ENCODE measurements at places on chromosomes 4 and X. TPM values are rescaled to one million over a fixed set of nuclear protein-coding genes. Genes with fewer than 3 reads are reported as not detected.

Gene EDA2R
- total RNA-seq: 22.8 TPM

Gene SLC9B2
- 16.3 TPM for total RNA-seq

Gene ARMCX6
- total RNA-seq: 38.0 TPM

Gene IQCM
- not detected for total RNA-seq

Gene FGD1
- 5.5 TPM for total RNA-seq

Gene FBXL5
- 109 TPM for total RNA-seq

Gene ZNF280C
- total RNA-seq: 5.1 TPM

Gene STBD1
- total RNA-seq: 11.7 TPM

Gene NAA11
- not detected for total RNA-seq

Gene ADH1B
- total RNA-seq: not detected

Gene C4orf50
- total RNA-seq: not detected

Gene EGF
- total RNA-seq: 4.7 TPM

DNA sequence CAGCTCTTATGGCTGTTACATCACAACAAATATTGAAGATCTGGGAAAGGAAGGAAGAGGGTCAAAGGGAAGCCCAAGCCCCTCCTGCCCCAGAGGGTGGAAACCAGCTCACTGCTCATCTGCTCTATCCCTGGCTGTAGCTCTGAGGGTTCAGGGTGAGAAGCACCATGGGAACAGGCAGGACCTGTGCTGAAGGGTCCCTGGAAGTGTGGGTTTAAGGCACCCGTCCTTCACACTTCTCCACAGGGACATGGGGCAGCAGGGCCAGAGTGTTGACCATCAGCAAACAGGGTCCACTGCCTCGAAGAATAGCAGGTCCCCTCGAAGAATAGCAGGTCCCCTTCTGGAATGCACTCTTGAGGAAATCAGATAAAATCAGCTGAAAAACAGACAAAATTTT, 4.4 kb downstream of the RTL5 start:
- no peak for DNase-seq

DNA sequence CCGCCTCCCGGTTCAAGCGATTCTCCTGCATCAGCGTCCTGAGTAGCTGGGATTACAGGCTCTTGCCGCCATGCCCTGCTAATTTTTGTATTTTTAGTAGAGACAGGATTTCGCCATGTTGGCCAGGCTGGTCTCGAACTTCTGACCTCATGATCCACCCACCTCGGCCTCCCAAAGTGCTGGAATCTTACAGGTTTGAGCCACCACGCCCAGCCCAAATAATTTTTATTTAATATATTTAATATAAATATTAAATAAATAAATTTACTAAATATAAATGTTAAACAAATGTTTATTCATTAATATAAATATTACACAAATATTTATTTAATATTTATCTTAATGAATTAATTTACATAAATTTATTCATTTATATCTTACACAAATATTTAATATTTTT, 120.2 kb downstream of the SHOX start:
- no peak for DNase-seq

GRCh38 chr4:138392751-138393308, 150.7 kb upstream of the SLC7A11 start:
- DNase-seq: no peak

GRCh38 chr4:117293784-117294183, 208.4 kb upstream of the TRAM1L1 start:
- DNase-seq: peak; percentile 10

- DNase-seq: peak; percentile 3
Measured at GRCh38 chr4:16626945-16627344, 271.5 kb downstream of the LDB2 start.

- DNase-seq: no peak
Measured at GRCh38 chrX:37834937-37835336, 12.4 kb downstream of the DYNLT3 start.

DNA sequence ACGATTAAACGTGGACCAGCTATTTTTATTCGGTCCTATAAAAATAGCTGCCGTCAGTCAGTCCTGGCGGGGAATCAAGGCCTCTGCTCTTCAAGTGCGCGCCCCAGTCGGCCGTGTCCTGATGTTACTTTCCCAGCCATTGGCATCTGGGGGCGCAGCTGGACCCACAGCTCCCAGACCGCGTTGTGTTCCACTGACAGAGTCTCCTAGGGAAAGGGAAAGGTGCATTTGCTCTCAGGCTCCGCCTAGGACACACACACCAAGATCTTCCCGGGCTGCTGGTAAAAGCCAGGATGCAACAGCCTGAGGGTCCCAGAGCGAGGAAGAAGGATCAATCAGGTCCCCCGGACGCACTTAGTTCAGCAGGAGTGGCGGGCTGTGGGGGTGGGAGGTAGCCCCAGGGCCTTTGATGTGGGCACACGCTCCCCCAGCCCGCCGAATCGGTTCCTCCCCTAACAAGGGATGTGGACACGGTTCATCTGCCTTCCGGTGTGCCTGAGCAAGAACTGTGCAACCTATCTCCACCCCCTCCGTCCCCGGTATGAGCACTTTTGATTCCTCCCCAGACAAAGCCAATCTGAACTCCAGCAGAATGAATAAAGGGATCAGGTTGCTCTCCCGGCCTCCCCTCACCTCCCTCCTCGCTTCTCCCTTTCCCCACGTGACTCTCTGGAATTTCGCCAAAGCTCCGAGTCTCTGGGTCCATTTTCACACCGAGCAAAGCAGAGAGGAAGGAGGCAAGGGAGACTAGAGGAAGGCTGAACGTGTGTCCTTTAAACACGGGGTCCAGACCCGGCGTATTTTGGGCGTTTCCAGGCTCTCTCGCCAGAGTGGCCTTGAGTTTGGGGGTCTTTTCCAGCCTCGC, 626 bp upstream of the FRAS1 start:
- peak; percentile 83 for DNase-seq

DNA sequence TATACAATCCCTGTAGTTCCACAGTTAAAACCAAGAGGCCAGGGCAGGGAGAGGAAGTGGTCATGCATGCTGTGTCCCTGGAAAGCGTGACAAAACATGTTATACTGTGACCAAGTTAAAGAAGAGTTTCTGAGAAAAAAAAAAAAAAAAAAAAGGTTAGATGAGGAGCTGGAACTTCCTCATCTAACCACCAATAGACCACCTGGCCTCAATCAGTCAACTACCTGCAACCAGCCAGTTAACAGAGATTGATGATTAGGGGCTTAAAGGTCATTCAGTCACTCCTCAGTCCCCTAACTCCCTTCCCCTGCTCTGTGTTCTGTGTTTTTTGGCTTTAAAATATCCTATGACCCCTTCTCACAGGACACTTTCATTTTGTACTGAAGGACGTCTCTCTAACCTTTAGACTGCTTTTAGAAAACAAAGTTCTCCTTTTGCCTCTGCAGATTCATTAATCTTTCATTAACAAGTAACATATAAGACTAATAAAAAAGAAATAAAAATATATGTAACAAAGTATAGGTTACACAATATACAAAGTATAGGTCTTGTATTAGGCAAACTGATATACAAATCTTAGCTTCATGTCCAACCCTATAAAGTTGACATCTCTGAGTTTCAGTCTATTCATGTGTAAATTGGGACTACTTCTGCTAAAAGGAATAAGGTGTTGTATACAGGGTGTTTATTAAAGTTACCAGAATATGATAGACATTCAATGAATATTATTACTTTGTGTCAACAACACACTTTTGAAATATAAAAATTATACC, 179.1 kb upstream of the NDST4 start:
- no peak for DNase-seq

GRCh38 chrX:64427281-64427680, 32.0 kb upstream of the MTMR8 start:
- DNase-seq: no peak

DNA sequence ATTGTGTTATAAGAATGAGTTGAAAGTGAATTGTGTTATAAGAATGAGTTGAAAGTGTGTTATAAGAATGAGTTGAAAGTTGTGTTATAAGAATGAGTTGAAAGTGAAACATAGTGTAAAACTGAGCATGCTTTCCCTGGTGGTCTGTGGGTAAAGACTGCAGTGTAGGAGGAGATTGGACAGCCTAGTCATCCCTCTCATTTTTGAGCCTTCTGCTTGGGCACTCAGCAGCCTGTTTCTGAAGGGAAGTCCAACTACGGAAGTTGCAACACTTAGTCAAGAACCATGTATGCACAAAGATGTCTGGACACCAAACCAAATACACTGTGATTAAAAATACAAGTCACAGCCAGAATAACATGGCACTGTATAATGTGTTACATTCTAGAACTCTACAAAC, 72.6 kb downstream of the ANK2 start:
- no peak for DNase-seq

GRCh38 chrX:84475101-84475500, 27.2 kb downstream of the HDX start:
- no peak for DNase-seq

GRCh38 chr4:74946196-74946595, 13.3 kb downstream of the PARM1 start:
- no peak for DNase-seq

- DNase-seq: no peak
Measured at GRCh38 chr4:147651563-147651962, 32.4 kb downstream of the PRMT9 start.

DNA sequence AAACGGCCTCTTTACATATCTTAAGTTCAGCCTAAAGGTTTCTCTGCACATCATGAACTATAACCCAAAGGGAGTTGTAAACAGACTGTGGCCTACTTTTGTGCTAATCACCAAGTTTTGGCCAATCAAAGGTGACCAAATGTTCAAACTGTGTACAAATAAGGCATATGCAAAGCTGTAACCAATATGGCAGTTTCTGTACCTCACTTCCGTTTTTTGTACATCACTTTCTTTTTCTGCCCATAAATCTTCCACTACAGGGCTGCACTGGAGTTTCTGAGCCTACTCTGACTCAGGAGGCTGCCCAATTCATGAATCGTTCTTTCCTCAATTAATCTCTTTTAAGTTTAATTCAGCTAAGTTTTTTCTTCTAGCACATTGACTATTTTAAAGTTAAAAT, 318.7 kb downstream of the SLC7A11 start:
- no peak for DNase-seq

- DNase-seq: no peak
Measured at GRCh38 chr4:58136604-58137003, 1026.4 kb upstream of the IGFBP7 start.

GRCh38 chrX:38646129-38646528, 84.8 kb downstream of the TSPAN7 start:
- DNase-seq: no peak

- peak; percentile 52 for DNase-seq
Measured at GRCh38 chrX:16444353-16444752, 205.6 kb upstream of the S100G start.

DNA sequence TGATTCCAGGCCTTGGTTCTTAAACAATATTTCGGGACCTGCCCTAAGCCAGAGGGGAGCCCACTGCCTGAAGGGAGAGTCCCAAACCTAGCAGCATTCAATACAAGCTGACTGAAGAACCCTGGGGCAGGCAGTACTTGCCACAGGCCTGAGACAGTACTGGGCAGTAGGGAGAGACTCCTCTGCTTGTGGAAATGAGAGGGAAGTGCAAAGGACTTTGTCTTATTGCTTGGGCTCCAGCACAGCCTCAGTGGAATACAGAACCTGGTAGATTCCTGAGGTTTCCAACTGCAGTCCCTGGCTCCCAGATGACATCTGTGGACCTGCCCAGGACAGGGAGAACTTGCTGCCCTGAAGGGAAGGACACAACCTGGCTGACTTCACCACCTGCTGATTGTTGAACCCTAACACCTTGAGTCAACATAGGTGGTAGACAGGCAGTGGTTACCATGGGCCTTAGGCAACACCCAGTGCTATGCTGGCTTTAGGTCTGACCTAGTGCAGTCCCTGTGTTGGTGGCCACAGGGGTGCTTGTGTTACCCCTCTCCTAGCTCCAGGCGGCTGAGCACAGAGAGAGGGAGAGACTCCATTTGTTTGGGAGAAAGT, 20.3 kb upstream of the ABCG2 start:
- no peak for DNase-seq

DNA sequence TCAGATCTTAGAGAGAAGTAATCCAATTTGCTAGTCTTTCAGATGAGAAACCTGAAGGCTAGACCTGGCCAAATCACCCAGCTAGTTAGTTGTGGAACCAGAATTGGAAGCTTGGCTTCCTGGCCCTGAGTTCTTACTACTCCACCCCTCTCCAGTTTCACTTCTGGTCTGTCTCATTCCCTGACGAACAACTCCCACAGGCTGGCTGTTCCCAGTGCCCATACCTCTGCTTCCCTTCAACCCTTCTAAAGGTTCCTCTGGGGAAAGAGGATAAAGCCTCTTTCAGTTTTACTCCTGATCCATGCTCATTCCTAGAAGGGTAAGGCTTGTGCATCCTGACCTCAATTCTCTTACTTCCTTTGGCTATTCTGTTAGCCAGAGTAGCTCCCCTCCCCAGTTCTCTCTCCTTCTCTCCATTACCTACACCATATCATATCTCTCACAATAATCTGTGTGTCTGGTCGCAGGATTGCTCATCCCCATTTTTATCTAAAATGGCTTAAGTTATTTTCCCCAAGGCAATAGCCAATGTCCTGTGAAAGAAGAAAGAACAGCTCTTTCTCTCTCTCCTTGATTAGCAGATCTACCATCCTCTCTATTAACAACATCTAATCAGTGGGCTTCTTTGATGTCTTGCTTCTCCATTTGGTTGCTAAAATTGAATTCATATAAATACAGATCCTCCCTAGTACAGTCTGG, 155.0 kb upstream of the MAOA start:
- DNase-seq: peak; percentile 3

- no peak for DNase-seq
Measured at GRCh38 chr4:6071959-6072720, 53.9 kb upstream of the C4orf50 start.

DNA sequence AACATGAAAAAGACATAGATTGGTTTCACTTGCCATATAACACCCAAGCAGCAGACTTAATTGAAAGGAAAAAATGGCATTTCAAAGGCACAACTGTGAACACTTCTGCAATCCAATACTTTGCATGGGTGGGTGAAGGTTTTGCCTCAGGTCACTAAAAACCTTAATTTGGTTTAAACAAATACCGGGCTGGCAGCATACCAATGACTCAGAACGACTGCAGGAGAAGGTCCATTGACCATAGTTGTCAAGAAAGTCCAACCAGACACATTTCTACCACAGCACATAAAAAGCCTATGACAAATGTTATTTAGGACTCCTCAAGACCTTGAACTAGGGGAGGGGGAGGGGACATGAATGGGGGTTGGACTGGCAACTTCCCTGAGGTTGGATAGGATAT, 183.6 kb upstream of the TRPC5 start:
- DNase-seq: no peak
